ENCODE measurements at places on chromosomes 5 and 9. TPM values are rescaled to one million over a fixed set of nuclear protein-coding genes. Genes with fewer than 3 reads are reported as not detected.

DNA sequence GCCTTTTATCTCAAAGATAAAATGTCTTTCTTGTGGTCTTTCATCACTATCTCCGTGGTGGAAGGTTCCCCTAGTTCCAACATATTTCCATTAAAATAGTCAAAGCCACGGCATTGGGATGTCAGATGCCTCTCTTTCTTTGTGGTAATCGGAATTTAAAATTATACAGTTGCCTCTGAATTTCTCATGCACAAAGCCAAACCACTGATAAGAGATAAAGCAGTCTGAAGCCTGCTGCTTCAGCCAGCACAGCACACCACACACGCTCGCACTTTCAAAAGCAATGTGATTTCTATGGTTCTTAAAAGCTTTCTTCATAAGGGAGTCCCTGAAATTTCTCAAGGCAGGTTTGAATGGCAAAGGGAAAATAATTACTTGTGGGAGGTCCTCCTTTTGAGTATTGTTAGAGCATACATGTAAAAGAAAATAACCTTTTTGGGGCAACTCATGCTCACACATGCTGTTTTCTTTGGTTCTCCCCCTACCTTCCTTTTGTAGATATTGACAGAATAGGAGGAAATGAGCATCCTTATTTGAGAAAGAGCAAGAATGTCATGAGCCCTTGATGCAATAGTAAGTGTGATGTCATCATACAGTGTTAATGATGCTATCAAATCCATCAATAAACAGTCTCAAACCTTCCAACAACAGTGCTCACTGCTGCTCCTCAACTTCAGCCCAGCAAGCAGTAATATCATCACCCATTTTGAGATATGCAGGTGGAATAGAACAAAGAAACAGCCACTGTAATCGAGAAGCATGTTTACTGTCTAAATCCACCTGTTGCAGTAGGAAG is 85.7 kb upstream of the PPP1R2B start:
- peak; percentile 9 for DNase-seq

DNA sequence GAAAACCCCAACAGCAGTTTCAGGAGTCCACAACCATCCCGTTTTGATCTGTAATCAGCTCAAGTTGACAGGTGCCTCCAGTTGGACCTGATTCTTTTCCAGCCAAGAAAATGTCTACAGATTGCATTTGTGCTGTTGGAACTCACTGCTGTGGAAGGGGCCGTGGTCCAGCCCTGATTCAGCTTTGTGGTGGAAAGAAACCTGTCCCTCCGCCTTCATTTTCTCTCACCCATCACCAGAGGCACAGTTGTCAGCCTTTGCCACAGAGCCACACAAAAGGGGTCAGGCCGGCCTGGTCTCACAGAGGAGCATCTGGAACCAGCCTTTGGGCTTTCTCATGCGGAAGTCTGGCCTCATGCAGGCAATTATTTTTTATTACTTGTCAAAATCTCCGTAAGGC is 483.6 kb downstream of the GADD45G start:
- no peak for DNase-seq

- no peak for DNase-seq
Measured at GRCh38 chr5:157187046-157187754, 6.6 kb downstream of the ITK start.

GRCh38 chr9:124225945-124226344 is 31.8 kb upstream of the NEK6 start:
- no peak for DNase-seq

The OCLN gene
- polyA plus RNA-seq = 7.3 TPM

- no peak for DNase-seq
Measured at GRCh38 chr5:54908774-54909525, 76.4 kb downstream of the ESM1 start.

DNA sequence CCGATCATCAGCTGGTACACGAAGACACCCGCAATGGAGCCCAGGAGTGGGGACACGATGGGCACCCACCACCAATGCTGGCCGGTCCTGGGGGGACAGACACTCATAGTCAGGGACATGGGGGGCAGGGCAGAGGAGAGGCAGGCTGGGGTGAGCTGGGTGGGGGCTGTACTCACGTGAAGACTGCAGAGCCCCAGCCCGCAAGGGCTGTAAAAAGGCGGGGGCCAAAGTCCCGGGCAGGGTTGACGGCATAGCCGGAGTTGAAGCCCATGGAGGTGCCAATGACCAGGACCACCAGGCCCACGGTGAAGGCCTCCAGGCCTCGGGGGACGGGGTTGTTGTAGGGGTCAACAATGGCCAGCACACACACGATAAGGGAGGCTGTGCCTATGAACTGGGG is 5.3 kb downstream of the AQP3 start:
- no peak for DNase-seq

- DNase-seq = peak; percentile 12
Measured at GRCh38 chr5:102561894-102562760, 63.3 kb upstream of the SLCO6A1 start.

The ADRA1B gene
- polyA plus RNA-seq = 0.25 TPM

The GPR151 gene
- polyA plus RNA-seq = not detected

GRCh38 chr5:150658121-150658520 is 2.9 kb upstream of the MYOZ3 start:
- DNase-seq = no peak

GRCh38 chr5:127960270-127960691 is 123.3 kb upstream of the SLC12A2 start:
- DNase-seq = no peak

DNA sequence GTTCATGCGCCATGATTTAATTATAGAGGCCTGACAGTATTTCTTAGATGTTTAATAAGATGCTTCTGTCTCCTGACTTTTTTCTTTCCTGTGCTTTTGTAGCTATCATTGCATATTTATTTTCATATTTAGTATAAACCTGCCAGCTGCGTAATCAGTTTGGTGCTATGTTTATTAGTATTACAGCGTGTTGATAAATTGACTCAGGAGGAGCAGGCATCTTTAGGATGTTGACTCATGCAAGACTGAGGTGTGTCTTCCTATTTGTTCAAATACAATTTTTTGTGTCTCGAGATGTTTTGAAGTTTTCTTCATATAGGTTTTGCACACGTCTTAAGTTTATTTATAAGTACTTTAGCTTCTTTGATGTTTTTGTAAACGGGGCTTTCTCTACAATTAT is 35.9 kb upstream of the EXOC3 start:
- no peak for DNase-seq

GRCh38 chr9:35908504-35909125 is 675 bp upstream of the SPAAR start:
- no peak for DNase-seq

GRCh38 chr9:106953174-106953573 is 90.2 kb downstream of the ZNF462 start:
- DNase-seq = no peak

GRCh38 chr5:149216496-149216895 is 55.2 kb upstream of the AFAP1L1 start:
- no peak for DNase-seq

DNA sequence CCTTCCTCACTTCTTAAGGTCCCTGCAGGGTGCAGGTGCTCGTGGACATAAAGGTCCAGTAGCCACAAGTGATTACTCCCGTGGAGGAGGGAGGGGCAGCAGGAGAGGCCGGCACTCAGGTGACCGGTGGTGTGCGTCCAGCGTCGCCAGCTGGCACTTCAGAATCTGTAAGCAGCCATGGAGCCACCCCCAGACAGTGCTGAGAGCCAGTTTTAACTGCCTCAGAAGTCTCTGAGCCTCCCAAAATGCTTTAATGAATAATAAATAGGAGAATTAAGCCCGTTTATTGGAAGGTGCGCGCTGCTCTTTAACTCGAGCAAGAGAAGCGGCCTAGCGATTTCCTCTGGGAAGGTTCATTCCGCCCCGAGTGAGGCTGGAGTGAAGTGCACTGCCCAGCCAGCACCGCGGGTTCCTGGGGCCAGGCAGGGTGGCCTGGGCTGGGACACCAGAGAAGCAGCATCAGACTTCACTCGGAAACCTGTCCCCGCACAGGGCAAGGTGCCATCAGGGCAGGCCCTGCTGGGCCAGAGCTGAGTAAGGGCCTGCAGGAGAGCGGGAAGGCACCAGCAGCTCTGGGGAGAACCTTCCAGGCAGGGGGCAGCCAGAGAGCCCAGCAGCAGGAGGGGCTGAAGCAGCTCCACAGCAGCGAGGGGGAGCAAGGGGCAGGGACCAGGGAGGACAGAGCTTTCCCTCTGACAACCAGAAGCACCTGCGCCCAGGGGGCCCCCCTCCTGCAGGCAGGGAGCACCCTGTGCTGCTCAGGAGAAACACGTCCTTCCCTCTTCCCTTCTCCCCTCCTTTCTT is 61.2 kb downstream of the VAV2 start:
- no peak for DNase-seq

GRCh38 chr5:6594066-6594465 is 38.8 kb downstream of the NSUN2 start:
- DNase-seq = no peak

The TAF11L5 gene
- polyA plus RNA-seq = not detected

DNA sequence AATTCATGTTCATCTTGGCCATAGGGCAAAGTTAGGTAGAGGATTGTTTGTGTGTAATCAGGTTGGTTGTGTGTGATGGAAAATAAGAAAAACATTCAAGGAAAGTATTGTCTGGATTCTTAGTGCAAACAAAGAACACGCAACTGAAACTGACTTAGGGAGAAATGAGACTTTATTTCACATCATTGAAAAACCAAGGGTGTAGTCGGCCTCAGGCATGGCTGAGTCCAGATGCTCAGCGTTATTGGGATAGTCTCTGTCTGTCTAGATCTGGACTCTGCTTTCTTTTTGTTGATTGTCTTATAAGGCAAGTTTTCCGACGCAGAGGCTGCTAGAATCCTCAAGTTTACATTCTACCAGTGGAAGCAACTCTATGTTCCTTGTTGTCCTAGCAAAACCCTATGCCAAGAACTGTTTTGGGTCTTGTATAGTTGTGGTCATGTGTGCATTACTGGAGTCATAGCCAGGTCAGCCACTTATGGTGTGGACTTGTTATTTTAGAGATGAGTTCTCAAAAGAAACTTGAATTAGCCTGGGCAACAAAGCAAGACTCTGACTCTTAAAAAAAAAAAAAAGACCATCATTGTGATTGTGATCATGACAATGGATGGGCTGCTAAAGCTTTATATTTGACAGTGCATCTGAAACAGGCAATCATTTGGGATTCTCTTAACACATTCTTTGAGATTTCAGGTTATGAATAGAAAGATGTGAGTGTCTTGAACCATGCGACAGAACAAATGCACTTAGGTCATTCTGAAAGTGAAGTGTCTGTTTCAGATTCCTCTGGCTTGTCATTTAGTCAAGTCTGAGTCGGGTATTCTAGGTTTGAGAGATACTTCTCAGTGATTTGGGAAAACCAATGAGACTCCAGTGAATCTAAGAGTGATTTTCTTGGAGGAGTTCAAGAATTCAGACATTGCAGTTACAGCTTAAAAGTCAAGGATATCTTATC is 82.6 kb downstream of the DOCK2 start:
- no peak for DNase-seq

The C1QTNF2 gene
- polyA plus RNA-seq = 0.61 TPM
